ENCODE measurements at places on chromosomes 11 and 22.

- no peak for ATAC-seq
Observed at GRCh38 chr22:39558254-39558727, 12.3 kb upstream of the CACNA1I start.

DNA sequence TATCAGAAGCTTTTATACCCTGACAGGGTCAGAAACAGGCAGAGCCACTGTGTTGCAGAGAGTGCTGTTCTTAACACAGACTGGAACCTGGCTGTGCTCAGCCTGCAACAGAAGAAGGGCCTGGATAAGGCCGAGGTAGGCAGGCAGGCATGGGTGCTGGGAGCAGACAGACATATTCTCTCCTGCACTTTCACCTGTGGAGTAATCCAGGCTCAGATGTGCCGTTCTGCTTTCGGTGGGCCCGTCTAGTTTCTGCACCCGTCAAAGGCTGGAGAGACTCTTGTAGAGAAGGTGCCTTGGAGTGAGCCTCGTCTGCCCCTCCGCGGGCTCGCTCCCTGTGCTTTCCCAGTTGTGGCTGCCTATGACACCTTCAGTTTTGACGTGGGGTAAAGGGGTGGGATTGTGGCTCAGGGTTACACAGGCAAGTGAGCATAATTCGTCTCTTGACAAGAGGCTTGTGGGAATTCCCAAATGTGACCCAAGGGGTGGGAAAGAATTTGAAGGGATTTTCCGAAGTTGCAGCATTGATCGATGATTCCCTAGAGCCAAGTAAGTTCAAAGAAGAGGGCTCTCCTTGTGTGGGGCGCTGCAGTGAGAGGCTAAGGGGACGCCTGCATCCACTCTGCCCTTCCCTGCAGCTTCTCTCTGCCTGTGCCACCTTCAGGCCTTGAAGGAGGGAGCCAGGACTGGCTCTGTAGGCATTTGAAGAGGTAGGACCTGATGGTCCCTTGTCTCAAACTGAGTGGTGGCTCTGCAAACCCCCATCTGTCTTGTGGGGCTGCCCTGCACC, 16.2 kb upstream of the ST3GAL4 start:
- ATAC-seq = no peak

DNA sequence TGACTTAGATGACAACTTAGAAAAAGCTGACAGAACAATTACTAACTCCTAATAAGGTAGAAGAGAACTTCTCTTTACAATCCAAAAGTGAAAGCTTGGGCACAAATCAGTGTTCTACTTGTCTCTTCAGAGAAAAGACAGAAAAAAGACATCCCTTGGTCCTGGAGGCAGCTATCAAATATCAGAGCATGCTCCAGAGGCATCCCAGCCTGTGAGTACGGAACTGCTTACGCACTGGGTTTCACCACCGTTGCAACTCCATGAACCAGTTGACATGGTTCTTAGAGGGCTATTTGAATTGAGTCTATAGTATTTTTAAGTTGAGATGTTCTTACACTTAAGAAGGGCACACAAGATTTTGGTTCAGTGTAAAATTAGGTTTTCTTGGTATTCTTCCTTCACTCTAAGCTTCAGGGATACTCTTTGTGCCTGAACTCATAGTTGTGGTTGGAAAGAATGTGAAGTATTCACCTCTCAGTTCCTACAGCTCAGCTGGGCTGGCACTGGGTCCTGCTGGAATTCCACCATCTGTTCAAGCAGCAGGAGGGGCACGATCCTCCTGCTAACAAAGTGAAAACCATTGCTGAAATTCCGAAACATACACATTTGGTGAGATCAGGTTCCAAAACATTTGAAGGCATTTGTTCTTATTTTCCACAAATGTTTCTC, 6.3 kb downstream of the AKIP1 start:
- ATAC-seq = no peak

DNA sequence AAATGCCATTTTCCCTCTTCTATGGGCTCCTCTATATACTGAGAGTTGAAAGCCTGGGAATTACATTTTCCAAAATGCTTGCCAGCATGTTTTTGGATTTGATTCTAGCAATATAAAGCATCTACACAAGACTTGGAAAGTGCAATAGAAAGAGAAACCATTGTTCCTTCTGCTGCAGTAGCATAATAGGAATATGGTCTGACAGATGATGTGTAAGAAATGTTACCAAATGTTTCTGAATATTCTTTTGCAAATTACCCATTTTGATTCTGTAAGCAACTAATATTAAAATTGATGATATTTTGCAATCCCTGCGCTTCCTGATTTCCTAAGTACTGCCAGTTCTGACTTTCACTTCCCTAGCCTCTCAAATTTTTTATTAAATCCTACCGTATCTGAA, 61.6 kb downstream of the CASP12 start:
- no peak for ATAC-seq

GRCh38 chr22:47020166-47020565, 257.7 kb downstream of the TBC1D22A start:
- ATAC-seq = no peak

DNA sequence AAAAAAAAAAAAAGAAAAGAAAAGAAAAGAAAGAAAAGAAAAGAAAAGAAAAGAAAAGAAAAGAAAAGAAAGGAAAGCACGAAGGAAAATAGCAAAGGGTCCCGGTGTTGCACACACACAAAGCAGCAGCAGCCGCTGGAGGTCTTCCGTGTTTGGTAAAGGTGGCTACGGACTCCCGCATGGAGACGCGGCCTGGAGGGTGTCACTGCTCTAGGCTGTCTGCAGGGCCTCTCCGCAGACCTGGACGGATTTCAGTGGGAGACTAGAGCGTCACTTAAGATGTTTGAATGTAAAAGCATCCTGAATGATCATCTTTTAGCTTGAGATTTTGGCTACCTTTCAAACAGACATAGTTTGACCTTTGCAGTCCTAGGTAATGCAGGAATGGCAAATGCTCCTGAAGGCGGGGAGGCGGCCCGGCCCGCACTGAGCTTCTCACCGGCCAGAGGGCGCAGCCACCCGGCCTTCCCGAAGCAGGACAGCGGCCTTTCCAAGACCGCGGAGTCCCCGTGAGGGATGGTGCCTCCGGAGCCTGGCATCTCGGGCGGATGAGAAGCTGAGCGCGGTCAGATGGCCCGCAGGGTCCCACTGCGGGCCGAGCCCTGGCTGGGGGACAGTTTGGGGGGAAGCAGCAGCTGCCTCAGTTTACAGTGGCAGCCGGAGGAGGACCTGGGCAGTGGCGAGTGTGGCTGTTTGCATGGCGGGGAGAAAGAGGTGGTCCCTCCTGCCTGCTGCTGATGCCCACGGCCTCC, 18.5 kb downstream of the KRTAP5-5 start:
- no peak for ATAC-seq

GRCh38 chr22:40904101-40904500, 42.2 kb upstream of the DNAJB7 start:
- no peak for ATAC-seq

GRCh38 chr11:102879801-102880200, 5.0 kb upstream of the MMP12 start:
- no peak for ATAC-seq

DNA sequence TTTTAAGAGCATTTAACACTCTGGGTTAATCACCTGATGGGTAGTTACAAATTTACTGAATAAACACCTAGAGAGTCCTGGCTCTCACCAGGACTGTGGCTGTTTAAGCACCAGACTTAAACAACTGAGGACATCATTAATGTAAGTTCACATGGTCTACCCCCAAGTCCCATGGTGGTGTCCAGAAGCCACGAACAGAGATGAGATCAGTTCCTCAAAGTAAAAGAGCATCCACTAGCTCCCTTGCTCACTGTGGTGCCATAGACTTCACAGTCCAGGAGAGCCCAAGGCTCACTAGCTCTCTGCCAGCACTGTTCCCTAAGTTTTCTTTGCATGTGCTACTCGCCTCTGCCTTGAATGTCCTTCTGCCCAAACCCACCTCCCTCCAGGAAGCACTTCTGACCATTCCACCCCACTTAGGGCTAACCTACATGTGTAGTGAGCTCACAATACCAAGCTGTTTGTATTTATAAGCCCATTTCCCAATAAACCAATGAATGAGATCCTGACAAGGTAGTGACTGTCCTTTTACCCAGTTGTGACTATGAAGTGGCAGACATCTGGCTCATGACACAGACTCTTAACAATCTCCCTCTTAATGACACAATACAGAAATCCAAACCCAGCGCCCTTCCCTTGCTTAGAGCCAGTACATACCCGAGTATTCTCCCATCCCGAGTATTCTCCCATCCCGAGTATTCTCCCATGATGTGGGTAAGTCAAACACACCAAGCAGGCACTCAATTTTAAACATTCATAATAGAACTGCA, 15.7 kb downstream of the NAP1L4 start:
- peak; percentile 60 for ATAC-seq

DNA sequence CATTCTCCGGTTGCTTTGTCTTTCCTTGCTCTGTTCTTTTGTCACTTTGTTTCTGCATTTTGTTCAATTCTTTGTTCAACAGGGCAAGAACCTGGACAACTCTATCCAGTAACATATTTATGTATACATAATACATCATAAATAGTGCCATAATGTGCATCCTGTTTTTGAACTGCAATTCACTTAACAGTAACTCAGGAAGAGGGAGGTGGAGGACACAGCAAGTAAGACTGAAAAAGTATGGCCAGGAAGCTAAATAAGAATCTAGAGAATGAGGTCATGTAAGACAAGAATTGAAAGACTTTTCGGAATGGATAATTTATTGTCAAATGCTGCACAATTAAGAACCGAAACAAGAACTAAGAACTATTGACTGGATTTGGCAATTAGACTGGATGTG, 29.2 kb upstream of the CHORDC1 start:
- no peak for ATAC-seq

DNA sequence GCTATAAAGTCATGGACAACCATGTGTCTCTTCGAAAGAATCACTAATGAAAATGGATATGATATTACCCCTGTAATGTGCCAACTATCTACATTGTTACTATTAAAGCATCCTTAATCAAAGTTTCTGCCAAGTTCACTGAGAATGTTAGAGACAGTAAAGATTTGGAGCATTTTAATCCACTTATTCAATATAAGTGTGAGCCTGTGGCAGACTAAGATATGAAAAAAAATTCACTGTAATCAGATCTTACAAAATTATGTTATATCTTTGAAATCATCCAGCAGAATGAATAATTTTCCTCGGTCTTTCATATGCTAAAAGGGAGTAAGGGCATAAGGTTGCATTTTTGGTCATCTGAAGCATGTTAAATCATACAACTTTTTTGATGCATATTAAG, 49.9 kb downstream of the MAML2 start:
- no peak for ATAC-seq

GRCh38 chr11:34308913-34309585, 48.8 kb downstream of the ABTB2 start:
- no peak for ATAC-seq

DNA sequence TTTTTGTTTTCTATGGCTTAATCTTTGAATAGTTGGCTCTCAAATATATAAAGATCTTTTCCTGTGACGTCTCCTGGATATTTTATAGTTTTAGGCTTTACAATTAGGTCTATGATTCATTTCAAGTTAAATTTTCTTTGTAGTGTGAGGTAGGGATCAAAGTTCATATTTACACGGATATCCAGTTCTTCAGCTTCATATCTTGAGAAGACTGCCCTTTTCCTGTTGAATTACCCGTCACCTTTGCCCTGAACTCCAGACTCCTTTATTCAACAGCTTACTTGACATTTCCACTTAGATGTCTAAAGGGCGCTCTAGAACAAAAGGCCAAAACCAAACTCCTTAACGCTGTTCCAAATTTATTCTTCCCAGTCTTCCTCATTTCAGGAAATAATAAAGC, 51.7 kb downstream of the TTC17 start:
- no peak for ATAC-seq

- ATAC-seq = peak; percentile 82
Observed at GRCh38 chr22:23402275-23403151, 177.6 kb downstream of the IGLL1 start.

- peak; percentile 93 for ATAC-seq
Observed at GRCh38 chr11:61061081-61061826, 41.0 kb upstream of the CD5 start.

DNA sequence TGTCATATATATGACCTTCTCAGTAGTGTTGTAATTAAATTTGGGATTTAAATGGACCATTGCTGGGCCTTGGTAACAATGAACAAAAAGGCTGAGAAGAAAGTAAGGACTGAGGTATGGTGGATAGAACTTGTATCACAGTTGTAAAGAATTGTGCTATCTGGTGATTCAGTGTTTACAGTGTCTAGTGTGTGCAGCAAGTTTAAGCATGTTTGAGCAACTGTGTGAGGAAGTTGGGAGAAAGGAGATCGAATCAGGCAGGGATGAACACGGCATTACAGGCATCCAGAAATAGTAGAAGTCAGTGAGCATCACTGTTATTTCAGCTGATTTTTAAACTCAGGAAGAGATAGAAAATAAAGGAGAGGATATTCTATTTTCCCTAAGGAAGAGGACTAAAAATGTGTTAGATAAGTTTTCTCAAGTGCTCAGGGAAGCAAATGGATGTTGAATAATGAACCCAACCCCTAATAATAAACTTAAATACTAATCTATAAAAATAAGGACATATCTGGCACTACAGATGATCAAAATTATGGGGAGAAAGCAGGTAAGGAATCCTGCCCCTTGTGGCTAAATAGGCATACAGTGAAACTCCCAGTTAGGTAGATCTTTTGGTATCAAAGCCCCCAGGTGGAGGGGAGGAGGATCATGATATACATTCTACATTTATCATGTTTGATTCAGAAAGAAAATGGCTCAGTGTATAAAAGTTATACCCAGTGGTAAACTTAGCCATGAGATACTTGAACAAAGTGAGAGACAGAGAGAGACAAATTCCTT, 361.0 kb upstream of the ANO3 start:
- no peak for ATAC-seq

- peak; percentile 67 for ATAC-seq
Observed at GRCh38 chr11:61967924-61968757, 707 bp upstream of the FTH1 start.

- ATAC-seq = no peak
Observed at GRCh38 chr11:120184371-120184945, 26.4 kb upstream of the OAF start.

- no peak for ATAC-seq
Observed at GRCh38 chr11:94574193-94574961, 7.2 kb downstream of the PIWIL4 start.

GRCh38 chr22:39631381-39632286, 61.1 kb downstream of the CACNA1I start:
- no peak for ATAC-seq

GRCh38 chr11:8384199-8384821, 120.6 kb upstream of the LMO1 start:
- peak; percentile 55 for ATAC-seq

DNA sequence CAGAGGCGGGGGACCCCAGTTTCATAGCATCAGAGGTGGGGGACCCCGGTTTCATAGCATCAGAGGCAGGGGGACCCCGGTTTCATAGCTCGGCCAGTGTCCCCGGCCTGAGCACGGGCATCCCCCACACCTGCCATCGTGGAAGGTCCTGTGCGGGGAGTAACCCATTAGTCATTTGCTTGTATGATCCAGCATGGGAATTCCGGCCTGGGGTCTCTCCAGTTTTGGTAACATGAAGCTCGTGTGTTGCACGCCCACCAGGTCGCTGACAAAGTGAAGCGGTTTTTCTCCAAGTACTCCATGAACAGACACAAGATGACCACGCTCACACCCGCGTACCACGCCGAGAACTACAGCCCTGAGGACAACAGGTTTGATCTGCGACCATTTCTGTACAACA, 29.0 kb upstream of the KRTAP5-7 start:
- no peak for ATAC-seq

- ATAC-seq = no peak
Observed at GRCh38 chr22:40235308-40235707, 57.6 kb downstream of the TNRC6B start.
